ENCODE measurements at places on chromosomes 4 and X. TPM values are rescaled to one million over a fixed set of nuclear protein-coding genes. Genes with fewer than 3 reads are reported as not detected.

AMOT gene
- total RNA-seq: 5.0 TPM

LINC00632 gene
- 5.2 TPM for total RNA-seq

CT47B1 gene
- not detected for total RNA-seq

SEC24B gene
- 14.0 TPM for total RNA-seq

PRRG1 gene
- 6.7 TPM for total RNA-seq

AFF2 gene
- total RNA-seq: 0.17 TPM

PITX2 gene
- total RNA-seq: 0.30 TPM

PROM1 gene
- 0.17 TPM for total RNA-seq

MAGEB10 gene
- total RNA-seq: not detected

SMS gene
- 220 TPM for total RNA-seq

GBA3 gene
- total RNA-seq: not detected

RADX gene
- 3.0 TPM for total RNA-seq

FABP2 gene
- total RNA-seq: not detected

PYURF gene
- 78.0 TPM for total RNA-seq

PCDH18 gene
- total RNA-seq: 73.0 TPM

DNAAF6 gene
- not detected for total RNA-seq

CTAG1B gene
- total RNA-seq: not detected

SOX3 gene
- total RNA-seq: 0.15 TPM

IRS4 gene
- not detected for total RNA-seq

FGFBP2 gene
- not detected for total RNA-seq

MAP7D2 gene
- total RNA-seq: 1.7 TPM

All from bronchus fibroblast of lung (primary cell).